ENCODE measurements at places on chromosomes 7 and 10.

GRCh38 chr7:133957845-133958244 is 169.3 kb upstream of the LRGUK start:
- no peak for DNase-seq

DNA sequence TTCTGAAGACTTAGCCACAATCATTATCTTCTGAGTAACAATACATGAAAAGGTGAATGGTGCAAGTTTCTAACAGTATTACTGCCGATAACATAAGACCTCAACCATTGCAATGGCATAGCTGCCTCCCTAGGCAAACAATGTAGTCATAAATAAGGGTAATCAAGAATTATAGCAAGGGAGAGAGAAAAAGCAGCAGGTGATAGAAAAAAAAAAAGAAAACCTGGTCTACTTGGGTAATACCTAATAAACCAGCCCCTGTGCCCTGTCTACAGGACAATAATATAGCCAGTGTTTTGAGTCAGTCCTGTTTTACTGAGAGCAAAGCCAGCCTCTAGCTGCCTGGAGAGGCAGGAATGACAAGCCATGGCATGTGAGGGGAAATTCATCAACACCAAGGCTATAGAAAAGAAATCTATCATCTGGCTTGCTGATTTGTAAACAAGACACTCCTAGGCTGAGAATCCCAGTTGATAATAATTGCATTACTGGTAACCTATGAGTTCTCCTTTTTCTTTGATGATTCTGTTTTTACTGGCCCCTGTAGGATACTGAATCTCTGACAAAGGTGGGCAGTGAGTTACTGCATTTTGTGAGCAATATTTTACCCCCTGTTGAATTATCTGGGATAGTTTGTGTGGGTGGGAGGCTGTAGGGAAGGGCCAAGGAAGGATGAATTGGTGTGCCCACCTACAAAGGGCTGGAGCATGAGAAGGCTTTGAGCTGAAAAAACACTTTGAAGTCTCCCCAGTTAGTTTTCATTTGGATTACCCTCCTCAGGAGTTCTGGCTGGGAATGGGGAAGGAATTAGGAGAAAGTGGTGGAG is 1.7 kb upstream of the WEE2 start:
- DNase-seq = no peak

DNA sequence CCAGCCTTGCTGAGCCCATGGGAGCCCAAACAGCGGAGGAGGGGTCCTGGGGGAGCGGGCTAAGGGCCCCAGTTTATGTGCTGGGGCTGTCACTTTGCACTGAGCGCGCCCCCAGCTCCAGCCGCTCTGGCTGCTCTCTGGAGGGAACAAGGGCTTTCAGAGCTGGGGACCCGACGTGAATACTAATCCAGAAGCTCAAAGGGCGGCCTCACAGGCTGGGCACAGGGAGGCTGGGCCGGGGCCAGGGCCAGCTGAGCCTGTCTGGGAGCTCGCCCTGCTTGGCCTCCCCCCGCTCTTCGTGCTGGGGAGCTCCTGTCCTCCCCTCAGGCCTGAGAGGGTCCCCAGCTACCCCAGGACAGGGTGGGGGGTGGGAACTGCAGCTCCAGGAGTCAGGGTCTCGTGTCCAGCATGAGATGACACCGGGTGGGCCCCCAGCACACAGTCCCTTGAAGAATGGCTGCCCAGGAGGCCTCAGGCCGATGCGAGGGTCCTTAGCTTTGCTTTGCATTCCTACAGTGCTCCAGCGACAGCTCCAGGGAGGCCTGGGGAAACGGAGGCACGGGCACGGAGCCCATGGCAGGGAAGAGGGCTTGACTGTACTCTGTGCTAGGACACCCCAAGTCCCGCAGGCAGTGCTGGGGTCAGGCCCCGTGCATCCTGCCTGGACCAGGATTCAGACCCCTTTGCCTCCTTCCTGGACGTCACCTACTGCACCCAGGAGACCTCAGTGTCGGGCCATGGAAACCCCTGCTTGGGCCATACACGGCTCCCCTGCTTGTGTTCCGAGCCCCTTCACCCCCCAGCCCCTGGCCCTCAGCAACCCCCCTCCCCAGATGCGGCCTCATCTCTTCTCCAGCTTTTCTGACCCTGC is 5.8 kb upstream of the AMZ1 start:
- DNase-seq = no peak

- no peak for DNase-seq
These were observed 109.9 kb downstream of the HECTD2 start for GRCh38 chr10:91519899-91520514.

- no peak for DNase-seq
These were observed 116.8 kb upstream of the JCAD start for GRCh38 chr10:30176182-30176581.

DNA sequence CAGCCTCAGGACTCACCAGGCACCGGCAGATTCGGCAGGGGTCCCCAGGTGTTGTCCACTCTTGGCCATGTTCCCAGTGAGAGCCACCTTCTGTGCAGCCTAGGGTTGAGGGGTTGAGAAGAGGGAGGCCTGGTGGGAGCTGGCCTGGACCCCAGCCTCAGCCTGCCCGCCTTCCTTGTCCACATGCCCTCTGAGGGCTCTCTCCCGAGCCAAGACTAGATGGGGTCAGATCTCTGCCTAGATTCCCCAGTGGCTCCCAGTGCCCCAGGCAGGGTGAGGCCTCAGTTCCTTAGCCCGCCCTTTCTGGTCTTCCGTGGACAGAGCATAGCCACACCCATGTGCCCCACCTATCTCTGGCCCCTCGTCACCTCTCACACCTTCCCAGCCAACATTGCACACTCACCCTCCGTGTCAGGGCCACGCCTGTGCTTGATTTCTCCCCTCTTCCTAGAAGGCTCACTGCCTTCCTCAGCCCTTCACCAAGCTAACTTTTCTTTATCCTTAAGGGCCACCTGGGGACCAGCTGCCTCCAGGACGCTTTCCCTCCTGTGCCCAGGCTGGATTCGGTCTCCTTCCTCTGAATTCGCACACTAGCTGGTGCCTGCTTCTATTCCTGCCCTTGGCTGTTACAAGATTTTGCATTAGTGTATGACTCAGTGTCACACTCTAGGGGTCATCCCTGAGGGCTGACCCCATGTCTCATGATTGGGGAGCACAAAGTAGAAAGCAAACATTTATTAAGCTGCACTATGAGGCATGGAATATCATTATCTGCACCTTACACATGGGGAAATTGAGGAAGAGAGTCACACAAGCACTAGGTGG is 7.5 kb downstream of the KCP start:
- DNase-seq = peak; percentile 68

GRCh38 chr10:47062441-47063200 is 151.4 kb downstream of the PTPN20 start:
- DNase-seq = no peak

DNA sequence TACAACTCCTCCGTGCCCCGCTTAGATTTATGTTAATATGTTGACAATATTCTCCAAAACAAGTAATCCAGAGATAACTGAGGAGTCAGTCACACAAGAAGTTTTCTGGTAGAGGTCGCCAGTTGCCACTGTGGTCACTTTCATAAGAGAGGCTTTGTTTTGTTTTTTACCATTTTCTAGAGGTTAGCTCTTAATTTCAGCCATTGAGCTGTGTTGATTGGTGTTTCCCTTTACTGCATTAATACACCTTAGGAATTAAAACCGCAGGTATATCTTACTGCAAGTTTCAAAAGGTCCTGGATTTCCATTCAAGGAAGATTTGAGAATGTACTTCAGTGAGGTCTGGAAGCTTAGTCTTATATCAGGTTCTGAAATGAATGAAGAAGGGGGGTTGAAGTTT is 3.5 kb downstream of the BMI1 start:
- DNase-seq = no peak

DNA sequence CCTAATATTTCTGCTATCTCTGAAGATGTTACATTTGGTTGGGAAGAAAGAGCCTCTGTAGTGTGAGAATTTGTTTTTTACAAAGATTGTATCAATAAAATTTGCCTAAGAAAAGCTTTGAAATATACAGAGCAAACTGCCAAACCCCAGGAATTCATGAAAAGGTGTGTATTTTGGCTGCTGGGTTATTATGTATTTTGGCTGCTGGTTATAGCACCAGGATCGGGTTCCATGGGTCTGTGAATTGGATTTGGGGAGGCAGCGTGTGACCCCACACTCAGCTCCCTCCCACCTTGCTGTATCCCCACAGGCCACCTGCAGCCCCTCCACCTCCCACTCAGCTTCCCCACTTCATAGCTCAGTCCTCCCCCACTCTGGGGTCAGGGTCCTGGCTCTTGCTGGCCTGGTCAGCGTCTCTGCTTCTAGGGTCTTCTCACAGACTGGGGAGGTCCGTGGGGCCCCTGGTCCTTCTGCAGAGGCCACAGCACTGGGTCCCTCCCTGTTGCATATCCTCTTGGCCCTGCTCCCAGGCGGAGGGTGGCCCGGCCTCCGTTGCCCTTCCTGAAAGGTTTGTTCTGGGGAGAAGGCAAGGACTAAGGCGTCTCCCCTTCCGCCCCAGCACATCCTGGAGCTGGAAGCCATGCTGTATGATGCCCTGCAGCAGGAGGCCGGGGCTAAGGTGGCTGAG is 24.0 kb upstream of the DPYSL4 start:
- no peak for DNase-seq

GRCh38 chr10:11279314-11279713 is 261.6 kb downstream of the CELF2 start:
- DNase-seq = no peak

- peak; percentile 49 for DNase-seq
These were observed 119.4 kb downstream of the ST7 start for GRCh38 chr7:117072620-117073118.

DNA sequence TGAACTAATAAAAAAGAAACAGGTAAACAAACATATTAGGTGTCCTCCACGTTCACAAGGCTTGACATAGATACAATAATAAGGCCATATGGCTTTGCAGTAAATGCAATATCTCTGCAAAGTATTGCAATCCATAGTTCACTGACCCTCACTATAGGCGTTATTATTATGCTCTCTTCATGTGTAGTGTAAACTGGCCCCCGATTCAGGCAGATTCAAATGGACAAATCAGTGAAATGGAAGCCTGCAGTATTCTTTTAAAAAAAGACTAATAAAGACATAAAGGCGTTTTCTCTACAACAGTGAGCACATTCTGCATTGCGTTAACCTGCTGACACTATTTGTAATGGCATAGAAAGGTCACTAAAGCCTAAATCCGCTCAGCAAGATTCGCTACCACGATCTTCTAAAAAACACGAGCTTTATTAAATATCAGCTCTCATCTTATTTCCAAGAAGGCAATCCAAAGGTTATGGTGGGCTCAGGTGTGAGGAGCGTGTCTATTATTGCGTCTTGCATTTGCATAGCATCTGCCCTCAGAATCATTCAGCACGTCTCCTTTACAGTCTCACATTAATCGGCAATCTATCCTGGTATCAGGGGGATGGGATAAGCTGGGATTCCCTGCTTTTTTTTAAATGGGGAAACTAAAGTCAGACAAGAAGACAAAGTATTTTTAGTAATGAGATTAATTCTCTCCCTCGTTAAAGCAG is 36.2 kb downstream of the FRMD4A start:
- DNase-seq = no peak

DNA sequence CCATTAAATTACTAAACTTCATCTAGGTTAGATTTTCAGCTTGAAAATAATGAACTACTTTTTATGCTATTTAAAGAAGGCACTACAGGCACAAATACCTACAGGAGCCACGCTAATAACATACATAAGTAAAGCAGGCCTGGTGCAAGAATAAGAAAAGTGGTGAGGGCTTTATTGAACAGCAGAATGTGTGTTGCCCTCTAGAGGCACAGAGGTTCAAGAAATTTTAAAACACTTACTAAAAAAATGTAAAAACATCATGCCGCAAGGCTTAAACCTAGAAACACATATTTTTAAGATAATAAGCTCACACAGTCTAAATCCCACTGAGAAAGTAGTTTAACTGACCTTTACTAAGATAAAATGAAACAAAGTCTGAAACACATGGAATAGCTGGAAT is 20.3 kb downstream of the CACUL1 start:
- no peak for DNase-seq

- DNase-seq = no peak
These were observed 6.4 kb upstream of the TNRC18 start for GRCh38 chr7:5429857-5430611.

DNA sequence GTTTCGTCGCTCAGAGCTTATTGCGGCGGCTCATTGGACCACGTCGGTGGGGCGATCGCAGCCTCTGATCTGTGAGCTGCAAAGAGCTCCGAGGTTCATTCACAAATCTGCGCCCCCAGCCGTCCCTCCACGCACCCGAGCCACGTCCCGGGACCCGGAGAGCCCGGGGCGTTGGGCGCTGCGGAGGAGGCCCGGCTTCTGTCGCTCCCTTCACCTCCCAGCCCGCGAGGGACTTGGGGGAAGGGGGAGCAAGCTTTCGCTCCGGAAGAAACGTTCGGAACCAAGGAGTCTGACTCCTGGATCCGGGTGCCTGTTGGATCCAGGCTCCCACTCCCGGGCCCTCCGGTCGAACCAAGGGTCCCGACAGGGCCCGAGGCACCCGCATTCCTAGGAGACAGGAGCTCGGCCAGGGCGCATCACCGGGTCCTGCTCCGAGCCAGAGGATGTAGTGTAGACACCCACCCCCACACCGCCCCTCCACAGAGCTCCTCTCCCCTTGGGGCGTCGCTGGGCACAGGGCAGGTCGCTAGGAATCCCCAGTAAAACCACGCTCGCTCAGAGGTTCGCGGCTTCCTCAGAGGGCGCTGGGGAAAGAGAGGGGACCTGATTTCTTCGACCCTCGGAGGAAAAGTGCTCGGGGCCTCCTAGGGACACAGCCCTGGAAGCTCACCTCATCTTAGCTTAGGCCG is 7.9 kb upstream of the EN2 start:
- DNase-seq = no peak

Data from epithelial cell of proximal tubule (primary cell).